ENCODE measurements at places on chromosomes 3 and 15.

GRCh38 chr15:52652984-52653383 is 26.2 kb downstream of the ATOSA start:
- no peak for DNase-seq

DNA sequence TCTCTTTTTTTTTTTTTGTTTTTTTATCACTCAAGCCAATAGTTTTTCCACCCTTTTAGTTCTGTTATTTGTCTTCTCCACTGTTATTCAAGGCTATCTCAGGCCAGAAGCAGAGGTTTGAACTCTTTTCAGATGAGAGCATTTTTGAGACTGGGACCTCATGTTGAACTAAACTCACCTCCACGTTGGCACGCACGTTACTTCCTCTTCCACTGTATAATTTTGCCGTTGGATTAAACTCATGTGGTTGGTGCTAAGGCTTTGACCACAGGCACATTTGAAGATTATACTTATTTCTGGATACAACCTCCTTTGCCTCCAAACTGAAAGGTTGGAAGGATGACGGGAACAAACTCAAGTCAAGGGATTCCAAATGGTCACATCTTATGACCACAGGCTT is 501.3 kb upstream of the TPRG1 start:
- no peak for DNase-seq

- DNase-seq, result no peak
These were observed 1038.5 kb upstream of the NR2F2 start for GRCh38 chr15:95291898-95292472.

- DNase-seq, result no peak
These were observed 185.8 kb upstream of the ROBO1 start for GRCh38 chr3:79953591-79954101.

DNA sequence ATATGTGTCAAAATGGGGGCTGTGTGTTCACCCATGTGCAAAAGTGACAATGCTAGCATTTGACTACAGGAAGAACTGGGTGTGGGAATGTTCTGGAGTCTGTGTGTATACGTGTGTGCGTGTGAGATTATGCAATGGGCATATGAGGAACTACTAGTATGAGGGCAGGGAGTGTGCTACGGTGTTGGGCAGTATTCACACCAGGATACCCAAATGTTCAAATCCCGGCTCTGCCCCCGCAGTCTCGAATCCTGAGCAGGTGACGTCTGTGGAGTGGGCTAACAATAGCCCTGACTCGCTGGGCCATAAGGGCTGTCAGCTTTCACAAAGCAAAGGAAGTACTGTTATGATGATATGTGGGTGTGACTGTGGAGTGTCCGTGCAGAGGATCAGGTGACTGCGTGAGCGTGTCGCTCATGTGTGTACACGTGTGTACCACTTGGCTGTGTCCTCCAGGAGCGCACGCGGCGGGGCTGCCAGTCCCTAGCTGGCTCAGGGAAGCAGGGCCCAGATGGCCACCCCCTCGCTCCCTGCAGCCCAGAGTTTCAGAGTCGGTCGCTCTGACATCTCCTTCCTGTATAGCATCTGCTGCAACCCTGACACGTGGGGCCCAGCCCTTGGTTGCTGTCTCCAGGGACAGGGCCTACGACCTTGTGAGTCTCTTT is 27.2 kb downstream of the IQSEC1 start:
- DNase-seq, result no peak

GRCh38 chr15:74664028-74664616 is 31.7 kb downstream of the EDC3 start:
- no peak for DNase-seq

GRCh38 chr3:58215317-58216025 is 4.7 kb upstream of the DNASE1L3 start:
- DNase-seq, result no peak

DNA sequence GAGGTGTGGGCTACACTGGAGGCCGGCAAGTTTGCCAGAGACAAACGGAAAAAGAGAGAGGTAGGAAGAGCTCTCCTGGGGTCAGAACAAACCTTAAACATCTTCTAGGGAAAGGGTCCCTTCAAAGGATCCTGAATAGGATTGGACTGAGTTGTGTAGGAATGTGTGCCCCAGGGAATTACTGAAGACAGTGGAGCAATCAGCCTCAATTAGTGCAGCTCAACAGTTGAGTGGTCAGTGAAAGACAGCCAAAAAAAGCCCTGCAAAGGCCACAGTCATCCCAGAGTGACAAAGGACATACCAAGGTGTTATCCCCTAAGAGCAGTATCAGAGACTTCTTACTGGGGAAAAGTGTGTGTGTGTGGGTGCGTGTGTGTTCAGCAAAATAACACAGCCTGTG is 70.3 kb downstream of the NUP210 start:
- DNase-seq, result no peak

DNA sequence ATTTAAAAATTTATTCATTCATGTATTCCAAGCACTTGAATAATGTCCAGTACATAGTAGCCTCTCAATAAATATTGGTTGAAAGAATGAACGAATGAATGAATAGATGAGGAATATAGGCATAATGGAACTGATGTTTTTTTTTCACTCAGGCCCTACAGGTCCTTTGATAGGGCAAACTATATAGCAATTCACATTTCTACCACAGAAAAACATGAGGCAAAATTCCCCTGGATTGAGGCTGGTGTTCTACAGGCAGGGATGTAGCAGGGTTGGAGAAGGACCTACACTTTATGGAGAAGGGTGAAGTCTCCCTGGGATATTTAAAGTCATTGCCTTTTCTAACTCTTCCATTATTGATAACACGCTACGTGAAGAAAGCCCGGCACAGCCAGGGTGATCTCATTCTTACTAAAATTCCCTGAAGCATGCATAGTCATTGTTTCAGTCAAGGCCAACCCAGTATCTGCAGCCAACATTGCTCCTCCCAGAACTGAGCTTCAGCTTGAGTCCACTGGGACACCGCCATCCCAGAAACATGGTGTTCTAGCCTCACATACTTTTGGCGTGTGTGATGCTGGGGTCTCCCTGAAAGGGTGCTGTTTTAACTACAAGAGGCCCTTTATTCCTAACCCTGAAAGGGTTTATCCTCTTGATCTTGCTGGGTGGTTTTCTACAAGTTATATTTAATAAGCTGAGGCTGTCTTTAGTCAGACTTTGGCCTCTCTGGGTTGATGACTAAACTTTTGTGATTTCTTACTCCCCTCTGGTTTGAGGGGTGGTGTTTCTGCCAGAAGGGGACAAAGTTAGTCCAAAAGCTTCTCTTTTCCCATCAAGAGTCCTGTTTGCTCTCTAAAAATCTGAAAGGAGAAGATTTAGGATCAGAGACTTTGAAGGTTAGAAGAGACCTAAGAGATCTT is 25.9 kb upstream of the FBN1 start:
- DNase-seq, result no peak

GRCh38 chr3:51933471-51934138 is 8.1 kb downstream of the RRP9 start:
- DNase-seq, result no peak

DNA sequence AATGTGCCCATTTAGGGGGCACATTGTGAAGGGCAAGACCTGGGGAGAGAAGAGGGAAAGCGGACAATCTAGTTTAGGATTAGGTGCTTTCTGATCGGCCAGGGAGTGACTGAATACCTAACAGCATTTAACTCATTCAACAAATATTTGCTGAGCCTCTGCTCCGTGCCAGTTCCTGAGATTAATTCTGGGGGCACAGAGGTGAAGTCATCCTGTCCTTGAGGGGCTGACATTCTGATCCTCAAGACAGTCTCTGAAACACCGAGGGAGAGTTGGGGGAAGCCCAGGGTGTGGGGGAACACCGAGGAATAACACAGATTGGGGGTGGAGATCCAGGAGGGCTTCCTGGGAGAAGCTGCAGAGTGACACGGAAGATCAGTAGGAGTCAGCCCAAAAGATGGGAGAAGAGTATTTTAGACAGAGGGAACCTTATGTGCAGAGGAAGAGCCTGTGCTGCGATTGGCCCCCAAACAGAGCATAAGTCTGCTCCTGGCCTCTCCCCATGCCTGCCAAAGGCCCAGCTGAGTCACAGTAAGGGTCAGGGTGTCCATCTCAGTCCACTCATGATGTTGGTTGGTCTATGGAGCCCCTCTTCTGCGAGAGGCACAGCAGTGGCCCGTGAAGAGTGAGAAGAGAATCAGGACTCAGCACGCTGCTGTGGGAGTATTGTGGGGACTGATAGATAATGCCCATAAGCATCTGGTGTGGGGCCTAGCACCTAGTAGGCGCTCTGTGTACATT is 60.2 kb downstream of the AMOTL2 start:
- no peak for DNase-seq

GRCh38 chr3:3126477-3127431 is at the start of gene TRNT1:
TRNT1 (plus strand) TSS chr3:3126940; CDS start chr3:3129041, 2,101 bp downstream.
- peak; percentile 95 for DNase-seq

- peak; percentile 44 for DNase-seq
These were observed 1.4 kb upstream of the IL17RC start for GRCh38 chr3:9915254-9916141.

DNA sequence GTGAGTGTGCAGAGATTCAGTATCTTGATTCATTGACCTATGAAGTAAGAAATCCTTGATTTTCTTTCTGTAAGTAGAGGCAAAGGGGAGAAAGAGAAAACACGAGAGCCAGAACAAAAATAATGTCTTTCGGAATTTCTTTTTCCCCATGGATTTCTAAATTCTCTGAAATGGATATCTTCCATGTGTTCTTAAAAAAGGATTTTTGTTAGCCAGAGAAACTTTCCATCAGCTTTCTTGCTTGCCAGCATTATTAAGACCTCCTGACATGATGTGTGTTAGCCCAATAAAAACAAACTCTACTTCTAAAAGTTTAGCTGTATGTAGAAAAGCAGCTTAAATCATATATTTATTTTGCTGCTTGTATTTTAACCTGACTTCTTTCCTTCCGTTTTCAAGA is 122.3 kb upstream of the AADACL2 start:
- no peak for DNase-seq

- no peak for DNase-seq
These were observed 206.0 kb downstream of the KLHL25 start for GRCh38 chr15:85588677-85589076.

- DNase-seq, result peak; percentile 65
These were observed 45.7 kb downstream of the CHSY1 start for GRCh38 chr15:101206176-101206591.

DNA sequence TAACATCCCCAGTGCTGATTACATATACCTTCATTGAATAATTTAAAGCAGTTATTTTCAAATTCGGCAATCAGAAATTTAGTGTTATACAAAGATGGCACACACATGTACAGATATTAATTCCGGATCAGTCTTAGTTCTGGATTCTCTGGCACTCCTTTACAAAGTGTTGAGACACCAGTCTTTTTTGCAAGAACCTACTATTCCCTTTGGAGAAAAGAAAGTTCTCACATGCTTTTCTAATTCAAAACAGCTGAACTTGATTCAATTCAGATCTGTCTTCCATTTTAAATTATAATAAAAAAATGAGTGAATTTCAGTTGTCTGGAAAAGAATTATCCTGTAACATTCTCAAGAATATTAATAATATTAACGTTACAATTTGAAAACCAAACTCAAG is 20.4 kb downstream of the CCDC191 start:
- DNase-seq, result no peak

DNA sequence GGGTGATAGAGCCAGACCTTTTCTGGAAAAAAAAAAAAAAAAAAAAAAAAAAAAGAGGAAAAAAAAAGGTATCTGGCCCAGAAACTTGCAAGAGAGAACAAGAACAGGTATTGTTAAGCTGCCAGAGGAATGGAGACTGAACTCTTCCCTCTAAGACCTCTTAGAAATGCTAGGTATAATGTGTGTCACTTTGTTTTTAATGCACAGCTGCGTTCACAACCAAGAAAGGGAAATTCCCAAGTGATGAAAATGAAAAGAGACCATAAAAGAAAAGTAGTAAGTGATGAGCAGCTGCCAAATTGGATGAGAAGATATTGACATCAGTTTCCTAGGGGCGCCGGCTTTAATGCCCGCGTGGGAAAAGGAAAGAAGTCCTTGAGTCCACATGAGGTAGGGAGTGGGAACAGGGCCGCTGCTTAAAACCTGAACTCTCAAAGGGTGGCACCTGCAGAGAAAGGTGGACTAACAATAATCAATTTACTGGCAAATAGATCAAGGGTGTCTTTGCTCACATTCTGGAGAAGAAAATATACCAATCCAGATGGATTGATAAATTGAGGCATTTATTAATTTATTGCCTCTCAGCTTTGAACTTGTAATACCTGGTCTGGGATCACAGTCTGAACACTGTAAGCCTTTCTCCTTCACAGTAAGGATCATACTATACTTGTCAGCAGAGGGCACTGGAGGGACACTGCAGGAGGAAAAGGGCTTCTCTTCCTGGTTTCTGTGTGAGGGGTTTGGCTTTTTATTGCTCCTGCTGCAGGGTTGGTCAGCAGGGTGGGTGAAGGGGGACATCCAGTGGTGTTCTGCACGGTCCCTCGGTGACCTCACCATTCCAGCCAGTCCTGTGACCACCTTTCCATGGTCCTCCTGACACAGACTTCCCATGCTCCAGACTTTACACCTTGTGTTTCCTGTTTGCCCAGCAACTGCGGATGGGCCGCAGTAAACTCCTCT is 131.6 kb downstream of the AQP9 start:
- DNase-seq, result no peak
